Caudate nucleus (tissue), 63 donors: ENCODE measurements at places on chromosomes 4 and X.

GRCh38 chr4:31923634-31924033 is 1203.5 kb downstream of the PCDH7 start:
- no peak for DNase-seq

DNA sequence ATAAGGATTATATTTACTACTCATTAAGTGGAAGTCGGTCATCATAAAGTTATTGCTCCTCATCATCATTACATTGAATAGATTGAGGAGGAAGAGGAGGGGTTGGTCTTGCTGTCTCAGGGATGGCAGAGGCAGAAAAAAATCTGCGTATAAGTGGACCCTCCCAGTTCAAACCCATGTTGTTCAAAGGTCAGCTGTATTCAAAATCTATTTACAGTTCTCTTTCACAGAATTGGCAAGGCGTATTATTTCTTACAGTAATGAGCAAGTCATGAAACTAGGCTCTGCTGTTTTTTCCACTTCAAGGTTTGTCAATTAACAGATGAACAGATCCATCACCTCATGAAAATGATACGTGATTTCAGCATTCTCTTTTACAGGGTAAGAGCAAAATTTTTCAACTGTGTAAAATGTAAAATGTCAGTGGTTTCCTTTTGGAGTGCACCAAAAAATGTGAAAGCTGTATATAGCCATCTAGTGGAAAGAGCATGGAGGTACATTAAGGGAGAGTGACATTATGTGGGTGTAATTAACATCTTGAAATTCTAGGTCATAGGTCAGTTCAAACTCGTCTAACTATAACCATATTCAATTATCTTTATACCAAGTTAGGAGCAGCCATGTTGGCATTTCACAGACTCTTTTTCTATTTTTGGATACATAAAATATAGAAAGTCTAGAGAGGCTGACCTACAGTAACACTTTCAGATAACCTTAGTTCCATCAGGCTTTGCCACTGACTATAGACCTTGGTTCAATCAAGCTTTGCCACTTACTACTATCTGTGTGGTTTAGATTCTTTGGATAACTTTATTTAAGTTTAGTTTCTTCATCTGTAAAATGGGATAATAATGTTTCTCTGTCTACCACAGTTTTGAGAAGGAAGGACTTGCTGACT is 30.1 kb downstream of the NEIL3 start:
- no peak for DNase-seq

DNA sequence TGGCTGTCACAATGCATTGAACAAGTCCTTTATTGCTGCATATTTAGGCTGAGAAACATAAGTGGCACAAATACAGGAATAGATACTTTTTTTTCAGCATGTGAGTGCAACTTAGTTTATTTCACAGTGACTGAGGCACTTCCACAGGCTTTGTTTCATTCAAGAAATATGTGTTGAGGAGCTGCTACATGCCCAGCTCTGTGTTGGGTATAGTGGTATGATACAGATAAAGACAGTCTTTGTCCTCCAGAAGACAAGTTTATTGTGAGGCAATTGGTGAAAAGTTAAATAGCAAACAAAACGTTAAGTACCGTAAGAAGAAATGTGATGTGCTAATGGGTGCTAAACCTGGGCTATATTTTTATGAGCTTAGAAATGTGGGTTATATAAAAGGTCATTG is 186.4 kb downstream of the SPRY1 start:
- DNase-seq, result no peak

- DNase-seq, result no peak
Measured at GRCh38 chr4:68271851-68272357, 26.4 kb upstream of the TMPRSS11B start.

DNA sequence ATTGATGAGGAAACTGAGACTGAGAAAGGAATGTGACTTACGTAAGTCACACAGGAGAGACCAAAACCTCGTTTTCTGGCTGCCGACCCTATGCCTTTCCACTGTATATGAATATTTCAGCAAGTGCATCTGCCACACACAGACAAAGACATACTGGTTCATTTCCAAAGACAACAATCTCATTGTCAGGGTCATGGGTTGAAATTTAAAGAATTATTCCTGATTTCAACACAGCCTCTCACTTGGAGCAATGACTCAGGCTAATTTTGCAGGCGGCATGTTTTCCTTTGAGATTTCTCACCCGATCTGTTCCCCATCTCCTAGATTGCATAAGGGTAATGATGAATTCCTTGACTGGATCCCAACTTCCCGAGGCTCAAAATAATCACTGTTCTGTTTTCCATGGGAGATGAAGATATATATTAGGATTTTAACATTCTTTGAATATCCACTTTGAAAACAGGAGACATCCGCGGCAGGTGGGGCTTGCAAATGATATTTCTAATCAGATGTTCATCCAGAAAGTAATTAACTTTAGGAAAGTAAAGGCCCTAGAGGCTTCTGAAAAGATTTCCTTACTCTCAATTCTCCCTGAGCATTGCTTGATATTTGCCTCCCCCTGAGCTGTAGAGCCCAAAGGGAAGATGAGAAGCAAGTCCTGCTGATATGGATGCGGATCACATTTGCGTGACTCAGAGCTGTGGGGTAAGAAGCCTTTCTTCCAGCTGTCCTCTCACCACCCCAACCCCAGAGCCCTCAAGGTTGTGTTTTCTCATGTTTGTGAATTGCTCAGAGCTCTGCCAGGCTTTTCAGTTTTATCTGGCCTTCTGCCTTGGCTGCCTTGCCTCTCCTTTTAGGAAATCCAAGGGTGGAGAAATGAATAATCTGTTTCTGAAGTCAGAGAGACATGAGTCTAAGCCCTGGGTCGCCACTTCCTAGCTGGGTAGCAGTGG is 361.1 kb upstream of the BOD1L1 start:
- peak; percentile 20 for DNase-seq

GRCh38 chrX:638482-639131 is 8.0 kb downstream of the SHOX start:
- no peak for DNase-seq

DNA sequence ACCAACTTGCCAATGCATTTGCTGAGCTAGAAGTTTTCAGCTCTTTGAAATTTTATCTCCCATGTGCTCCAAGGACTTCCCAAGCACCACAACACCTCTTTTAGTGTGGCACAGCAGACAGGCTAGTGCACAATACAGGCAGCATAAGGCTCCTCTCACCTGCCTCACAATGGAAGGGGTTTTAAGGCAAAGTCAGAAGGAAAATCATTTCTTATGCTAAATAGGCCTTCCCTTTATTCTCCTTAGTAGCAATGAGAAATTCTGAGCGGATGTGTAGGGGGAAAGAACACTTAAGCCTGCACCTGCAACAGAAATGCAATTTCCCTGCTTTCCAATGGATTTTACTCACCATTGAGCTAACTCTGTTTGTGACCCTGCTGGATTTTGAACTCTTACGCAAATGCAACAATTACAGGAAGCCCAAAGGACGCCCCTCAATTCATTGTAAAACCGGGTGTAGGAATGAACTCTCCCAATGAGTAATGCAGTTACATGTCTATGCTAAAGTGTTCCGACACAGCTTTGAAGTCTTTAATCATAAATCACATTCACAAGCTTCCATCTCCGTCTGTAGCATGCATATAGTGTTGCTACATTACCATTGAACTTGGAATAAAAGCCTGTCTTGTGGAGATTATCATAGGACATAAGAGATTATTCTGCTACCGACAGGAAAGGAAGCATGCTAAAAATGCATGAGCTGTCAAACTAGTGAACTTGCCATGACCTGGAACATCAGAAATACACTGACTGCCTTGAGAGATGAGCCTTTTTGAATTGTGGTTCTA is 1084.9 kb downstream of the RPA4 start:
- DNase-seq, result no peak

DNA sequence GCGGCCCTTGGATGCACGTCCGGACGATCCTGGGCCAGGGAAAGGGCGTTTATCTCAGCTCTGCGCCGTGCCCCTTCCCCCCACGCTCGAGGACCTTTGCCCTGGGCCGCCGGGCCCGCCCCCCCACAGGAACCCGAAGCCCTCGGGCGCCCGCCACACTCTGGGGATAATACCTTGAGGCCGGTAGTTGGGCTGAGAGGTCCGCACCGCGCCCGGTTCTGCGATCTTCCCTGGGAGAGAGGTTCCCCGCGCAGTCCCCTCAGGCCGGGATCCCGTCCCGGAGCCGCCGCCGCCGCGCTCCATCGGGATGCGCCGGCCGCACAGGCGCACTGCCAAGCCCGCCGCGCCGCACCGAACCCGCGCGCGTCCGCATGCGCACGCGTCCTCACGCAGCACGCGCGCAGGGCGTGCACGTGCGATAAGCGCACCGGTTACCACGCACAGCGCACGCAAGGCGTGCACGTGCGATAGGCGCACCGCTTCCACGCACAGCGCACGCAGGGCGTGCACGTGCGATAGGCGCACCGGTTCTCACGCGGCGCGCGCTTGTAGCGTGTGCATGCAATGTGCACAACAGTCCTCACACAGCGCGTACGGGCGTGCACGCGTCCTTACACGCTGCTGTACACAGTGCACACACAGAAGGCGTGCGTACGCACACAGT is at the start of gene MAP7D2:
Gene MAP7D2, minus strand, starts transcription at position 331 of the 664 bp plus-strand sequence. Its CDS starts 28 bp downstream, at position 303.
- peak; percentile 47 for DNase-seq

DNA sequence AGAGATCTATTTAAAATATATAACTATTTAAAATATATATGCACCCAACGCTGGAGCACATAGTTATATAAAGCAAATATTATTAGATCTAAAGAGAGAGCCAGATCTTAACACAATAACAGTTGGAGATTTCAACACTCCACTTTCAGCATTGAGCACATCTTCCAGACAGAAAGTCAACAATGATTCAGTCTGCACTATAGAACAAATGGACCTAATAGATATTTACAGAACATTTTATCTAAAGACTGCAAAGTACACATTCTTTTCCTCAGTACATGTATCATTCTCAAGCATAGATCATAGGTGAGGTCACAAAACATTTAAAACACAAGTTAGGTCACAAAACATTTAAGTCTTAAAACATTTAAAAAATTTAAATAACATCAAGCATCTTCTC is 36.4 kb downstream of the NLRP2B start:
- DNase-seq, result no peak
